ENCODE measurements at places on chromosomes 6 and 20.
A peak's percentile ranks its signal among the peaks of the same experiment; 100 is the strongest.

DNA sequence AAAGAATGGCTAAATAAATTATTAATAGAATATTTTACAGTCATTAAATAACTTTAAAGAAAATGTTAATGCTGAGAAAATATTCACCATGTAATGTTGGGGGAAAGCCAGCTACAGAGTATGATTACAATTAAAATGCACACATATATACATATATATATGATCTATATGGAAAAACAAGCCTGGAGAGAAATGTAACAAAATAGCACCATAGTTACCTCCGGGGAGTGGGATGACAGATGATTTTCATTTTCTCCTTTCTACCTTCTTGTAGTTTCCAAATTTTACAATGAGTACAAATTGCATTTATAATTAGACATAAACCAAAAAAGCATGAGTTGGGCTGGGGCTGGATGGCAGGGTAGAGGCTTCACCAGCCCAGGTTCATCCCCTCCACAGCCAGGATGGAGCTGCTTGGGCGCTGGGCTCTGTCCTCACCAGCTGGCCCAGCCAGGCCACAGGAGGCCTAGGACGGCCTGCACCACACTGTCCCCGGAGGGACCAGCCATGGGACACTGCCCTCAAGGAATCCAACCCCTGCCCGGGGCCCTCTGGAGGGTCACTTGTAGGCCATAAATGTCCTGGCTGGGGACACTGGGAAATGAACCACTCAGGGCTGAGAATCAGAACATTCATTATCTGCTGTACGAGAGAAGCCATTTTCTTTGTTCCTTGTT is 10.3 kb downstream of the C20orf203 start:
- no peak for DNase-seq

- DNase-seq = peak; percentile 95
These were observed 2.7 kb upstream of the DTD1 start for GRCh38 chr20:18585134-18585533.

GRCh38 chr6:13243033-13243432 is 85.3 kb downstream of the TBC1D7 start:
- DNase-seq = no peak

DNA sequence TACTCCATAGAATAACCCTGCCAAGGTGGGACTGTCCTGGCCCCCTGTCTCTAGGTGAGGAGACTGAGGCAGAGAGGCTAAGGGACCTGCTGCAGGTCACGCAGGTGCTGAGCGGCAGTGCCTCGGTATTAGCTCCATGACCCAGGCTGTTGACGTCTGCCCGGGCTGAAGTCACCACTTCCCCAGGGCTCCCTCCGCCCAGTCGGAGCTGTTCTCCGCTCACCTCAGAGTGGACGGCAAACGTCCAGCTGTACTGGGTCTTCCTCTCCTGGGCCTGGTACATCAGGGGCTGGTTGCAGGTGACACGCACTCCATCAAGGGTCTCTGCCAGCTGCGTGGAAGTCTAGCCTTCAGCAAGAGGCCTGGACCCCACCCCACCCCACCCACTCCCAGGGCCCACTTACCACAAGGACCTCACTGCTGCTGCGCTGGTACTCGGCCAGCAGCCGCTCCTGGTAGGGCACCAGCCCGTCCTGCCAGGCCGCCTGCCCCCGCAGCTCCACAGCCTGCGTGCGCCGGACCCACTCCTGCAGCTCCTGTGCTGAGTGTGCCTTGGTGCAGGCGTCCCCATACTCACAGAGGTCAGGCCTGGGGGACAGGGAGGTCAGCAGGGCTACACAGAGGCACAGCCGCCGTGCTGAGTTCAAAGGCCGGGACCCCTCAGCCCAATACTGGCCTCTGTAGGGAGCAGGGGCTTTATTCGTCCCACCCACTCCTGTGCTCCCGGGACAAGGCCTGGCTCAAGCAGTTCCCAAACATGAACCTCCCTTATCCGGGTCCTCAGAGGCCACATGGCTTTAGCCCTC is 3.6 kb downstream of the HELZ2 start:
- no peak for DNase-seq

- DNase-seq = peak; percentile 87
These were observed 80.0 kb upstream of the FOXQ1 start for GRCh38 chr6:1231941-1232340.
